AG08395 (cell line): ENCODE measurements at places on chromosomes 7 and 10.

GRCh38 chr7:77157446-77157845, 35.0 kb downstream of the CCDC146 start:
- no peak for DNase-seq

- DNase-seq, result no peak
Observed at GRCh38 chr7:94397722-94398121, 3.0 kb downstream of the COL1A2 start.

- DNase-seq, result no peak
Observed at GRCh38 chr7:70355198-70356020, 757.1 kb downstream of the AUTS2 start.

DNA sequence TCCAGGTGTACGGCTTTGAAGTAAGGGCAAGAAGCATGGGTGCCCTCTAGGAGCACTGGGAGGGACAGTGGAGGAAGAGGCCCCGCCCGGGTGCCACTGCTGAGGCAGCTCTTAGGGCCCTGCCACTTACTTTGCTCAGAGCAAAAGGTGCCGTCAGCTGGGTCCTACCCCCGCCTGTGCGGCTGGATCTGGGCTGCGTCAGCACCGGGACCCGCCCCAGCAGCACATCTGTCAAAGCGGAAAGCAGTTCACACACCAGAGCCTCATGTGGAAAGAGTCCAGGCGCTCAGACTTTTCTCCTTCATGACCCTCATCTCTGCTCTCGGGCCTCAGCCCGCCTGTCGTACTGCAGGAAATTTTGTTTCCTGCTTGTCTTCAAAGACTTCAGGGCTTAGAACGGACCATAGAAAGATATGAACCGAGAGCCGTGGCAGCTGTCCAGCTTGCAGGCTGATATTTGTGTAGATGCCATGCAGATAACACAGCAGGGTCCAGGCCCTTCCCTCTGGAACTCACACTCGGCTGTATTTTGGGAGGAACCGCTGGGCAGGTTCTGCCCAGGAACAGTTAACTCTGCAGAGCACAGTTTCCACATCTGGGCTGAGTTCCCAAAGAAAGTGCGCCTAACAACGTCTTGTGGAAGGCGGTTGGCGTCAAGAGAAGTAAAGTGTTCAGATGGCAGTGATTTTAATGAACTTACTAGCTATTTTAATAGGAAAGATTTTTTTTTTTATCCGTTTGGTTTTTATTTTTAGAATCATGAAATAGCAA, 44.3 kb upstream of the PRKAR1B start:
- peak; percentile 44 for DNase-seq

- no peak for DNase-seq
Observed at GRCh38 chr7:5584096-5584495, 160.5 kb upstream of the TNRC18 start.

- no peak for DNase-seq
Observed at GRCh38 chr7:141333459-141333858, 217.8 kb upstream of the AGK start.

DNA sequence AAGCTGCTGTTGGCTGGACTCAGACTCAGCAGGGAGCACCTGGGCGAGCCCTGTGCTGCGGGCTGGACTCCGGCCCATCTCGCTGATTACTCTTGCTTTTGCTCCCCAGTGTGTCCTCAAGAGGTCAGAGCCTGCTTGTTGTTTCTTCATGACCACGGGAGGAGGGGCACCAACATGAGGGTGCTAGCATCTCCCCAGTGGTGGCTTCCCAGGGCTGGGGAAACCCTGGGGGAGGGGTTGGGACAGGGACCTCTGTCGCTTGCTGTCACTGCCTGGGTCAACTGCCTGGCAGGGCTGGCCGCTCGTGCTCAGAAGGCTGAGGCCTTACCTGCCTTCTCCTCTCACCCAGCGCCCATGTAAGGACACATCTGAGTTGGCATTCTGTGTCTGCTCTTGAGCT, 152.3 kb upstream of the SHH start:
- DNase-seq, result no peak

DNA sequence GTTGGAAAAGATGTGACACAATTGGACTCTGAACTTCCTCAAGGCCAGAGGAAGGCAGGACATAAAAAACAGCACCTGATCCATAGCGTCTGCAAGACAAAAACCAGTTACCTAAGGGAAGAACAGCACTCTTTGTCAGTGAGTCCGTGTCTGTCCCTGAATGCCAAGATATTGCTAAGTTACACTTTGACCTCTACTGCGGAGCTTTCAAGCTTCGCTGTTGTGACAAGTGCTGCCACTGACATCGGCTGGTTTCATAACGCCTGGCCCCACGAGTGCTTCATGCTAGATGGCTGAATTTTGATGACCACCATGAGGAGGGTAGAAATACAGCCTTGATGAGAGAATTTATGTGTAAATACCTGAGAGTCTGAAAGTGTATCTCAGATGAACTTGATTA, 49.7 kb upstream of the JAZF1 start:
- DNase-seq, result no peak

GRCh38 chr10:76576276-76576962, 1061.2 kb downstream of the KCNMA1 start:
- peak; percentile 88 for DNase-seq

GRCh38 chr7:28778786-28779185, 179.3 kb downstream of the TRIL start:
- DNase-seq, result no peak

DNA sequence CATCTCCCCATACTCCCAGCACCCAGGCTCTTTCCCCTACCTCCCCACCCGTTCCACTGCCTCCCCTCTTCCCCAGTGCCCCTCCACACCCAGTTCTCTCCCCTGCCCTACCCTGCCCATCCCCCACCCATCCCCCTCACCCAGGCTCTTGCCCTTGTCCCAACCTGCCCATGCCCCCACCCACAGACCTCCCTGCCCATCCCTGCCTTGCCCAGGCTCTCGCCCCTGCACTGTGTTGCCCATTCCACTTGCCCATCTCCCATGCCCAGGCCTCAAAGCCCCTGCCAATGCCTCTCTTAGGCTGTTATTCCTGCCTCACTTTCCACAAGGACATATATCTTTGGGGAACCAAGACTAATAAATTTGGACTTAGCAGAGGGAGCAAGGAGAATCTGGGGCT, 262.6 kb upstream of the CXCL12 start:
- DNase-seq, result no peak

GRCh38 chr7:116776046-116776445, 86.3 kb upstream of the CAPZA2 start:
- DNase-seq, result no peak
